ENCODE measurements at places on chromosomes 13 and 19.

DNA sequence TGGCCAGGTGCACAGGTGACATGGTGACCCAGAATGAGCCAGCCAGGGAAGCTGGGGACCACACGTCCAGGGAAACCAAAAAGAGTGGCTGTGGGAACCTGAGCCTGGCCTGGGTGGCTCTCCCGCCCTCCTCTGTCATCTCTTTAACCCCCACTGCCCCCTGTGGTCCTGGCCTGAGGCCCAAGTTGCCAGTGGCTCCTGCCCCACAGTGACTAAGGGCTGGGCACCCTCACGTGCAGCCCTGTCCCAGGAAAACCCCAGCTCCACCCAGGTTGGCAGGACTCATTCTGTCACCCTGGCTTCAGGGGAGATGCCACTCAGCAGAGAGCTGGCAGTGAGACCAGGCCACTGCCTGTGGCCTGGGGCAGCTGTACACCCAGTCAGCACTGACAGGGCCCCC lies 30.6 kb upstream of the ISYNA1 start:
- no peak for DNase-seq

DNA sequence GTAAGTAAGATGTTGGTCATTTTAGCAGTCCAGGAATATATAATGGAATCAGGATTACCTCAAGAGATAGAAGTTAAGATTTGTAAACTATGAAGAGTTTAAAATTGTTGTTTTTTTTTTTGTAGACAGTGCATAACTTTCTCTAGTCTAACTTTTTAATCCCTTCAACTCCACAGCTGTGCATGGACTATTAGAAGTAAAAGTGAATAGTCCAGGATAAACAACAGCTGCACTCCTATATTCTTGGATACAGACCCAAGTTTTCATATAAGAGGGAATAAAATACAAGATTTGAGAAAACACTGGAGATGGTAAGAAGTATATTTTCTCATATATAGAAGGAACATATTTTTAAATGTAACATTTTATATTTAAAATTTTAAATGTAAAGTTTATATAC lies 1509.9 kb downstream of the SLITRK5 start:
- DNase-seq = no peak

DNA sequence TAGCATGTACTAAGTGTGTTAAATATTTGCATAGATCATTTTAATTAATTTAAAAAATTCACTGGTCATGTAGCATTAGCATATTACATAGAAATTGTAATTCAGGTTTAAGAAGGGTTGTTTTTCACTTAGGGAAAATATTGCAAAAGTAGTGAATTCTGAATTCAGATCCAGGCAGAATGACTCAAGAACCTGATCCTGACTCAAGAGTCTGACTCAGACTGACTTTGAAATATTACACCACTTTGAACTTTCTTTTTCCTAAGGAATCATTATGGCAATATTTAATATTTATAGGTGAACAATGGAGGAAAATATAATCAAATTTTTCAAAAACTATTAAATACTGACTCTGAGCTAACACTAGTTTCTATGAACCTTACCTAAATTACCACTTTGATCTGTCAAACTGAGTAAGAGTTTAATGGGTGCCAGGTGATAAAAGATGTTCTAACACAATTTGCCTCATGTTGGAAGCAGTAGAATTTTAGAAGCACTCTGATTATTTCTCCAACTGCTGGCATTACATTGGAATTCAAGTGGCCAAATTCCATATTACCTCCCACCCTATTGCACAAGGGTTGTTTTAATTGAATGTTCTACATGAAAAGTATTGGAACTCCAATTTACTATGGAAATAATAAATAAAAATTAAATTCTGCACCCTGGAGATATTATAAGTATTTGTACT lies 261.6 kb downstream of the SLITRK1 start:
- peak; percentile 79 for DNase-seq

- no peak for DNase-seq
Measured at GRCh38 chr19:17515408-17516149, 4.1 kb downstream of the PGLS start.

DNA sequence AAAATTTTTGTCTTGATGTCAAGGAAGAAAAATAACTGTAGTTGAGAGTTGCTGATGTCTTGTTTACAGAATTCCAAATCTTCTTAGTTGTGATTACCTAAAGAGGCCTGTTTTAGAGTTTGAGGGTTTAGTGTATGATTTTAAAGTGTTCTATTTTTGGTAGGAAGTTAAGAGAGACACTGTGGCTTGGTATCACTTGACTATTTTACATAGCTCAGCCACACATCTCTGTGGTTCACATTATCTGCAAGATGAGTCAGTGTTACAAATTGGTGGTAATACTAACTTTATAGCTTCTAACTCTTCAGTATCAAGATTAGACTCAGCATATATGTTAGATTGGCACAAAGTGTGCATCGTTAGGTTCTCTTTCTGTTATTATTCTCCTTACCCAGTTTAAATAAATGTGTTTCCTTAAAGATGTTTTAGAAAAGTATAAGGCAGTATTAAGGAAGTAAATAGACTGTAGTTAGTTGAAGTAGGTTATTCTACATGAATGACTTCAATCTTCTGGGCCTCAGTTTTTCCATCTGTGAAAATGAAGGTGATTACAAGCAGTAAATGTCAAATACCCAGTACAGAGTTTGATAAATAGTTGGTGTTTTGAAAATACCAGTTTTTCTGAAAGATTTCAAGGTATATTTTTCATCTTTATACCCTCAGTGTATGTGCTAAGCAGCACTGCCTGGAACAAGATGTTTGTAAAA lies 33.4 kb downstream of the COG6 start:
- DNase-seq = no peak

DNA sequence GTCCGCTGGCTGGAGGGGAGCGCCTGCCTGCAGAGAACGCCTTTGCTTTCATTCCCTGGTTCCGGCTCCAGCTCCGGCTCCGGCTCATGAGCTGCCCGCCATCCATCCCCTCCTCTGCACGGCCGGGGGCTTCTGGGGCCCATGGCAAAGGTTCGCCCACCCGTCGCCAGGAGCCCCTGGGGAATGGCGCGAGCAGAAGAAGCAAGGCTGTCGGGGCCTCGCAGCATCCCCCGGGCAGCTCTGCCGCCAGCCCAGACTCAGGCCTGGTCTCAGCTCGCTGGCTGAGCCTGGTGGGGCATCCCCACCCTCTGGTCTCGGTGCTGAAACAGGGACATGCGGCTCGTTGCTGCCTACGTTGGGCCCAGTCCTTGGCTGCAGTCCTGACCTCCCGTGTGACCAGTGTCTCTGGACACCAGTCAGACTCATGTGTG lies 96.8 kb downstream of the KDM4B start:
- no peak for DNase-seq

- no peak for DNase-seq
Measured at GRCh38 chr13:44651209-44651608, 75.1 kb upstream of the TSC22D1 start.

DNA sequence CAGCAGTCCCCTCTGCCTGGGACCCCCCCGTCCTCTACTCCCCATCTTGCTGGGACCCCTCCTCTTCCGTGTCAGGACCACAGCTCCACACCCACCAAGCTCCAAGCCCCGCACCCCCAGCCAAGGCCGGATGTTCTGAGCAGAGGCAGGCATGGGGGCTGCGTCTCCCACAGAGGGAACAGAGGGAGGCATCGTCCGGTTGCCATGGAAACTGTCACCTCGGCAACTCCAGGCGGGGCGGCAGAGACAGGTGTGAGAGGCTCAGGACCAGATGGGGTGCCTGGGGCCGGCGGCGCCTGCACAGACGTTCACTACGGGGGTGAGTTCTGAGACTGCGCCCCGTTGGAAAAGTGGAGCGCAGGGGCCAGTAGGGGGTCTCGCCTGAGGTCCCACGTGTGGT lies 5.4 kb downstream of the RNU6-9 start:
- no peak for DNase-seq

- no peak for DNase-seq
Measured at GRCh38 chr13:73717632-73718031, 416.6 kb downstream of the KLF12 start.

DNA sequence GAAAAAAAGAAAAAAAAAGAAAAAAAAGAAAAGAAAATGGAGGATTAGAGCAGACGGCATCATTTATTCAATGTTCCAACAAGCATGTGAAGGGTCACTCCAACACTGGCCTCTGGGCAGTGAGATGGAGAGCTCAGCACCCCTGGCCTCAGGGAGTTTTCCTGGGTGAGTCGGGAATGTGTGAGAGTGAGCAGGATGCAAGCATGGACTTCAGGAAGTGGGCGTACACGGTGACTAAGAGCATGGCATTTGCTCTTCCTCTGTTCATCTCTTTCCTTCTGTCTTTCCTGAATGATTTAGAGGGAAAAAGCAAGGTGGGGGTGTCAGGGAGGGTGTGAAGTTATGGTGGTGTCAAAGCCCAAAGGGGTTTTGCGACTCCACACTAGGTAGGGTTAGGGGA lies 682 bp upstream of the CABP5 start:
- DNase-seq = no peak

DNA sequence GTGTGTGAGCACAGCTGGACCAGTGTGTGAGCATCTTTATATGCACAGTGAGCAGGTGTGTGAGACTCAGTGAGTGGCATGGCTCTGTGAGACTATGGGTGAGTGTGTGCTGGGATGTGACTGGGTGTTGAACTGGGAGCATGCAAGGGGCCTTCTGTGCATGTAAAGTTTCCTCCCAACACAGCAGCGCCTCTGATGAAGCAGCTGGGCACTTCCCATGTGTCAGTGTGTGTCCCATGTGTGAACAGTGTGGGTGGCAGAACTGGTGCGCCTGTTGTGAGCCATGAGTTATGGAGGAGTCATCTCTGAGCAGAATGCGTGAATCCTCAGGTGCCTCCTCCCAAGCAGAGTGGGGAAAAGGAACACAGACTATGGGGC lies 24.1 kb downstream of the LGALS16 start:
- DNase-seq = no peak

DNA sequence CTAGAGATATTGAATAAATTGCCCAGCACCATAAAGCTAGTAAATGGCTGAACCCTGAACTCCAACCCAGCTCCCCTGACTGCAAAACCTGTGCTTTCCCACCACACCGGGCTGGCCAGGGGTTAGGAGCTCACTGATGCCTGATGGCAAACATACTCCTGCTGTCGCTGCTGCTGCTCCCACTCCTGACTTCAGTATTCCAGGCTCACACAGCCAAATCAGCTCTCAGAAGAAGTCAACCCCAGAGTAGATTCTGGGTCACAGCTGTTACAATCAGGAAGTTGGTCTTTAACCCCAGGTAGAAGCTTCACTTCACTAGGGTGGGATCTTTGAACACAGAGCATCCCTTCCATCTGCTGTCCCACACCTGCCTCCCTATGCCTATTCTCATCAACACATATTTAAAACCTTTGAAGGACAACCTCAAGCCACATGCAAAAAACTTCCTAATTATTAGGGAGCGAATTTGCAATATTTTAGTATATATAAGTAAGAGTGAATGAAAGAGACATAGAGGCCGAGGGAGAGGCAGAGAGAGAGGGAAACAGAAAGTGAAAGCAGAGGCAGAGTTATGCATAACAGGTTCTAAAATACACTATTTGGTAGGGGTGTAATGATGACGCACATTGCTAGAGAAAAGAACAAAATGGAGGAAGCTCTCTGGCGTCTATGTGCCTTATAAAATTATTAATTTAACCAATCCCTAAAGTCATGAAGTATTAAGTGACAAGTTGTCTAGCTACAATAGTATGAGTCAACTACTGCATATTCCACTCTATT lies 99.4 kb upstream of the SERP2 start:
- DNase-seq = peak; percentile 48

- DNase-seq = no peak
Measured at GRCh38 chr19:40144947-40145748, 46.1 kb upstream of the MAP3K10 start.

- no peak for DNase-seq
Measured at GRCh38 chr13:73913079-73913740, 221.0 kb downstream of the KLF12 start.

DNA sequence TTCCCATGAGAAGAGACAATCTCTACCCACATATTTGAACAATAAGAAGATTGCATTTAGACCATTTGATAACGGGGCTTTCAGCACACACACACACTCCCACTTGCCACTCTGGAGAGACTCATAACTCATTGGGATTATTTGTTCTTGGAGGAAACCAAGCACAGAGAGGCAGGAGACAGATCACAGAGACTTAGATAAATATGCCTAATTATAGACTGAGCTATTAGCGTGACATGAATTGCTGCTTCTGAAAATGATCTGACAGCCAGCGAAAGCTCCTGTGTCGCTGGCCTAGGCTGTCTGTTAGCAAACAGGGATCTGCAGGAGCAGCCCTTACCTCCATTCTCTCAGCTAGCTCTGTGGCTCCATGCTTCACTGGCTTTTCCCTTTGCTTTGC lies 111.4 kb downstream of the CCNA1 start:
- no peak for DNase-seq

DNA sequence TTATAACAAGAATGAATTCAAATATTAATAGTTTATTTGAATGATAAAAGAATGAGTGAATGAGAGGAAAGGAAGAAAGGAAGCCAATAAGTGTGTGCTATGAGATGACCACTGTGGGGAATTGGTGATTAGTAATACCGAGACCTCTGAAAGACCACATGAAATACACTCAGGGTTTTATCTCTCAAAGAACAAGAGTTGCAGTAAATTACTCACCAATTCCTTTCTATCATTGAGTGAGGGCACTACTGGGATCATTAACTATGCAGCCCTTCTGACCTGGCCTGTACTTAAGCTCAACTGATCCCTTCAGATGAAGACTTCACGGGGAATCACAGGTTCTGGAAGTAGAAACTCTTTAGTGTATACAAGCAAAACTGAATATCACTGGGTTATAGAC lies 1636.1 kb downstream of the SLITRK5 start:
- no peak for DNase-seq

DNA sequence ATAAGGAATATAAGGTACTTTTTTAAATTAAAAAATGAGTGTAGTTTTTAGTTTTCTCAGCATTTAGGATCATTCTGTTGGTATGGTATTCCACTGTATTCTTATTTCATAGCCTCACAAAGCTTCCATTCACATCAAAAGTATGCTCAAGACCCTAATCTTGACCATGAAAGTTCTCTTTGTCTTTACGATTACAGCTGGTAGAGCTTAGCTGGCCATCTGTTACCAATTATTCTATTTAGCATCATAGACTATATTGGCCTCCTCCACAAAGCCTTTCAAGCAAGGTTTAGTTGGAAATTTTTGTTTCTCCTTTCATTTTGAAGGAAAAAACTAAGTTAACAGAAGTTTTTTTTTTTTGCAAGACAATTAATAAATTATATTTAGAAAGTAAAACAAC lies 245.1 kb downstream of the KCTD12 start:
- no peak for DNase-seq

DNA sequence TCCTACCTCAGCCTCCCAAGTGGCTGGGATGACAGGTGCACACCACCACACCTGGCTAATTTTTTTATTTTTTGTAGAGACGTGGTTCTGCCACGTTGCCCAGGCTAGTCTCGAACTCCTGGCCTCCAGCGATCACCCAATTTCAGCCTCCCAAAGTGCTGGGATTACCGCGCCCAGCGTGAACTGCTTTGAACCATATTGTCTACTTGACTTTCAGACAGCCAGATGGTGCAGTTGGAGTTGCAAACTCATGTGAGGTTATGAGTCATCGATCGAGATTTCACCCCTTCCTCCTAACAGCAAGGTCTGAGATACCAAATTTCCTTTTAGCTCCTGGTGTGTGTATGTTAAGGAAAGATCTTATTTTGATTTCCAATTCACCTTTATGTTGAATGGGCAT lies 2.7 kb downstream of the SLC27A1 start:
- DNase-seq = no peak
